ENCODE measurements at places on chromosomes 5 and 9.

- DNase-seq = no peak
These were observed 14.3 kb upstream of the ZBTB43 start for GRCh38 chr9:126790561-126790960.

- no peak for DNase-seq
These were observed 52.4 kb downstream of the SLC44A1 start for GRCh38 chr9:105296877-105297287.

- no peak for DNase-seq
These were observed 80.5 kb downstream of the RAI14 start for GRCh38 chr5:34736445-34737115.

- DNase-seq = no peak
These were observed 4.1 kb downstream of the AIF1L start for GRCh38 chr9:131100445-131100844.

GRCh38 chr9:134539586-134540194, 101.9 kb upstream of the COL5A1 start:
- no peak for DNase-seq

DNA sequence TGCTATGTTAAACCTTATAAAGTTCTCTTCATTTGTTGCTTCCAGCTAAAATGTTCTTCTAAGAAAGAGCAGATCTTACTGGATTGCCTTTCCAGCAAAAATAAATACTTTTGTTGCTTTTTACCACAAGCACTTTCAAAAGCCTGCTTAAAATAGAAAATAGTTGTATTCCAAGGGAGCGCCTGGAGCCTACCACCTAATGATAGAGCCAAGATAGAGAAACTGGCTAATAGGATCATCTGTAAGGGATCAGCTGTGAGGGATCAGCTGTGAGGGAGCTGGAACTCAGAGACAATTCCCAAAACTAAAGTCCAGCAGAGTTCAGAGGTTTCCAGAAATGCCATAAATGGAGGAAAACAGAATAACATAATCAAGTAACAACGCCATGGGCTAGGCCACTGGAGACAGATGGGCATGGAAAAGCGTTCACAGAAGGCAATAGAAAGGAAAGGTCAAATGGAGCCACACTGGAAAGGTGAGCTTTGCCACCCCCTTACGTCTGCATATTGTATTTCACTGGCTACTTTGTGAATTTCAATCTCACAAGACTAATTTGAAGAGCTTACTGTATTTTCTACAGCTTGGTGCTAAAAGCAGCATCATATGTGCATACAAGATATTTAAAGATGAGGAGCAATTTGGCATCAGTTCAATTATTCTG, 140.6 kb upstream of the TLE4 start:
- no peak for DNase-seq

- DNase-seq = no peak
These were observed 27.2 kb downstream of the RANBP6 start for GRCh38 chr9:5988265-5988664.

DNA sequence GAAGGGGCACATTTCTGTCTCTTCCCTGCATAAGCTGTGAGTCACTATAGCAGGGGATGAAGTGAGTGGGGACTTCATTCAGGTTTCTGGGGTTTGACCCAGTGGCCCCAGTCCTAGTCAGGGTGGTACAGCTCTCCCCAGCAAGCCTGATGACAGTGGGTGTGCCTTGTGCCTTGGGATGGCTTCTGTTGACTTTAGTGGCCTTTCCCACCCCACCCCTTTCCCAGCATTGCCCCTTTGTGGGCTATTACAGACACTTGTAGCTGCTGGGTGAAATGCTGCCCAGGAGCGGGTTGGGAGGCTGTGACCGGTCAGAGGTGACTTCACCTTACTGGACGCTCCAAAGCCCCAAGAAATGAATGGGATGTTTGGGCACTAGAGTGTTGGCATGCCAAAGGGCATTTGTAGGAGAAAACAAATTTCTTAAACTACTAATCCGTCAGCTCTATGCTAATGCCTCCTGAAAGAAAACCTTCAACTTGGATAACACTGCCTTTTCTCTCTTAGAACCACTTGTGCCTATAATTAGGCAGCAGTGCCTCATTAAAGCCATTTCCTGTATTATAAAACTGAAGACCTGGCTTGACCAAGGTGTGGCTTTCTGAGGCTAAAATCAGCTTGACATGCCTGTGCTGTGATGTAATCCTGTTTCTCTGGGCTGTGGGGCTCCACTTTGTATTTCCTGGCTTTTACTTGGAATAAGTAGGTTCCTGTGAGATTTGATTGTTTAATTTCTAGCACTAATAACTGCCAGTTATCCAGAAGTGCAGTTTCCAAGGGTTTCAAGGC, 119.0 kb upstream of the SLC25A48 start:
- DNase-seq = no peak

DNA sequence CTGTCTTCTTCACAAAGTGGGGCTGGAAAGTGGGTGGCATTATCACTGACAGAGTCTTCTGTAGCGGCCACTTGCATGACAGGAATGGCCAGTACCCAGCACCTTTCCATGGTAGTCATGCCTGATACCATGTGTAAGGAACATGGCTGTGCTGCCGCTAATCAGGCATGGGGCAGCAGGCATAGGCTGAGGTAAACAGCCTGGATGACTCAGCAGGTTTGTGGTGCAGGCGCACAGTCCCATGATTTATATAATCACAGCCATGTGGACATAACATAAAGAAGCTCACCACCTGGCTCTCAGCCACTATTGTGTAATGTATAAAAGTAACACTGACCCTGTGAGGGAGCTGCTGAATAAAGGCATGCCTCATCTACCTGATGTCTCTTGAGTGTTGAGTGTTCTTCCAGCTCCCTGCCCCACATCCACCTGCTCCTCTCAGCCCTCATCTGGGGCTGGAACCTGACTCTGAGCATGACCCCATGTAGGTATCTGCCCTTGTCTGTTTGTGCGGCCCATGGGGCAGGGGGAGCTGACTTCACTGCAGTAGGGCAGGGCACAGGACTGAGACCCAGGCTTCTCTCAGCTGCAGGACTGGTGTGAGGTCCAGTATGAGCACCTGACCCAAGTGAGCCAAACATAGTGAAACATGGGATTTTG, 13.2 kb upstream of the ICE1 start:
- DNase-seq = no peak

- DNase-seq = no peak
These were observed 124.9 kb downstream of the FGF1 start for GRCh38 chr5:142561029-142561428.

GRCh38 chr5:100758780-100759179, 144.3 kb downstream of the ST8SIA4 start:
- no peak for DNase-seq

DNA sequence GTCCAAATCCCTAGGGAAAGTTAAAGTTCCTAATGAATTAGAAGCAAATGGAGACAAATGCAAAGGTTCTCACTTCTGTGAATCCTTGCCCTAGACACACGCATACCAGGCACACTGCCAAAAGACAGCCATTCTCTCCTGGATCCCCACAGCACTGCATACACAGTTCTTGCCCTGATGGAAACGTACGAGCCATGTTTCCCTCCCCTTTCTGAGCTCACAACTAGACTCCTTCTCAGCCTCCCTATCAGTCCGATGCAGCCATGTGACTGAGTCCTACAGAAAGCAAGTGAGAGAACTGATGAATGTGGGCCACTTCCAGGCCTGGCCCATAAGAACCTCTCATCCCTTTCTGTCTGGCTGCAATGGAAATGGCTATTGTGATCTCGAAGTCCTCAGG, 92.0 kb downstream of the ZNF608 start:
- DNase-seq = no peak

GRCh38 chr9:81474125-81474524, 215.2 kb downstream of the TLE1 start:
- DNase-seq = no peak

- DNase-seq = no peak
These were observed 83.3 kb upstream of the CCDC112 start for GRCh38 chr5:115379622-115380344.

GRCh38 chr9:110031511-110032173, 176.3 kb downstream of the C9orf152 start:
- no peak for DNase-seq

- DNase-seq = no peak
These were observed 65.4 kb downstream of the PRRC1 start for GRCh38 chr5:127582773-127583370.

- DNase-seq = no peak
These were observed 54.5 kb downstream of the EFNA5 start for GRCh38 chr5:107616213-107616612.

DNA sequence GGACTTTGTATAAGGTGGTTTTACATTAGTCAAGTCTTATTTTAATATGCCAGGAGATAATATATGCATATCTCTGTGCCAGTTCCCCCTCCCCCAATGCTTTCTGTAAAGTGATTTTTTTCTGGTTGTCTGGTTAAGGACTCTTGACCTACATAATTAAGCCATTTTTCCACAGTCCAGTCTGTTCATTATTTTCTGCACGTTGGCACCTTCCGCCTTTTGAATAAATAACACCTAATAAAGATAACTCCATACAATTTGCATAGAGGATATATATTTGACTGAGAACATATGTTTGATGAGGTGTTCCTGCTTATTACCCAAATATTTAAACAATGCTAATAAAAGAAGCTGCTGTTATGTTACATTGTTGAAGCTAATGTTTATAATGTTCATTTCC, 320.9 kb downstream of the DMAC1 start:
- no peak for DNase-seq

GRCh38 chr9:133876144-133876543, 116.0 kb downstream of the VAV2 start:
- DNase-seq = no peak

- DNase-seq = peak; percentile 14
These were observed 41.9 kb upstream of the AGXT2 start for GRCh38 chr5:35089334-35090314.

- no peak for DNase-seq
These were observed 363.2 kb downstream of the OSTF1 start for GRCh38 chr9:75451505-75451904.

GRCh38 chr9:69585571-69585970, 86.6 kb downstream of the APBA1 start:
- DNase-seq = no peak

DNA sequence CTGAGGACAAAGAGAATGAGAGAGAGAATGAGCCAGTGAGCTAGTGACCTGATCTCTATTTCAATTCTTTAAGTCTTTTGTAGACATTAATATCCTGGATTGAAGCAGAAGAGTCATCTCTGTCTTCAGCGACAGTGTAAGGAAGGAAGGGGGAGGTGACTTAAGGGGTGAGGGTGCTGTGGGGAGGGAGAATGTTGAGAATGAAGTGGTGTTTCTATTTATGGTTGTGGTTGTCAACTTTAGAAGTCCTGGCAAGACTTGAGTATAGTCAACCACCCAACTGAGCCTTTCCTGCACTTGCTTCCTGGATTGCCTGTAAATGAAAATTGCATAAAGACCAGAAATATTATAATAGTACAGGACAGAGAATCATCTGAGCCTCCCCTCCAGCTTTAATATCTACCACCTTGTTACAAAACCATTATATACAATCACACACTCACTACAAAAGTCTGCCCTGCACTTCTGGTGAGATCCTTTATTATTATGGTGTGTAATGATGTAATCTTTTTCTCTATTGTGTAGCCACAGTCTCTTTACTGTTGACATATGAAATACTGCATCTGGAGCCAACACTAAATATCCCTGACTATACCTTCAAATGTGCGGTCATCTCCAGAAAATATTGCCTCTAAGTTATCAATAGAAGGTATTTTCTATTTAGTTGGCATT, 91.7 kb downstream of the NTRK2 start:
- DNase-seq = no peak

GRCh38 chr9:126957687-126958053, 43.1 kb downstream of the RALGPS1 start:
- no peak for DNase-seq

GRCh38 chr5:150303660-150304386, 1.1 kb upstream of the ARSI start:
- no peak for DNase-seq

GRCh38 chr5:78547731-78548615, 100.6 kb downstream of the LHFPL2 start:
- no peak for DNase-seq

DNA sequence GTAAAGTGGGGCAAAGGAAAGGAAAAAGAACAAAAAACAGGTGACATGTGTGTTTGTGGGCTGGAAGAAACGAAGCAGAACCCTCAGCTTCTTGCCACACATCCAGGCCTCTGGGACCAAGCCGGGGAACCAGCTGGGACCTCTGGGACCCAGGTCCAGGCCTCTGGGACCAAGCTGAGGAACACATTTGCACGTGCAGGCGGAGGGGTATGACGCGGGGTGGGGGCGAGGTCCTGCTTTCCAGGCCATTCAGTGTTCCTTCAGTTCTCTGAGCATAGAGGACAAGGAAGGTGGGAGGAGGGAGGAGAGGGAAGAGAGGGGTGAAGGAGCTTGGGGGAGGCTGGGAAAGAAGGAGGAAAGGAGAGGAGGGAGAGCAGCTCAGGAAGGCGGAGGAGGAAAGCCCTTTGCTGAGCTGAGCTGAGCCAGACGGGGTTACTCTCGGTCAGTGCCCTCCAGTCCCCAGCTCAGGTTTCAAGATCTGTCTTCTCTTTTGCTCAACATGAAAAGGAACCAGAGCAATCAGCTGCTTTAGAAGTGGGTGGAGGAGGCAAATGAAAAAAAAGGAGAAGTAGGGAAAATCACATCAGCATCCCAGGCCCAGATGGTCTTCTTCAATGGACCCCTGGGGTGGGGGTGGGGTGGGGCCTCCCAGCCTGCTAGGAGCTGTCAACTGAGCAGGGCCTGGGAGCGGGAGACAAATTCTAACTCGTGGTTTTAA, 59.1 kb downstream of the ABCA1 start:
- DNase-seq = no peak

DNA sequence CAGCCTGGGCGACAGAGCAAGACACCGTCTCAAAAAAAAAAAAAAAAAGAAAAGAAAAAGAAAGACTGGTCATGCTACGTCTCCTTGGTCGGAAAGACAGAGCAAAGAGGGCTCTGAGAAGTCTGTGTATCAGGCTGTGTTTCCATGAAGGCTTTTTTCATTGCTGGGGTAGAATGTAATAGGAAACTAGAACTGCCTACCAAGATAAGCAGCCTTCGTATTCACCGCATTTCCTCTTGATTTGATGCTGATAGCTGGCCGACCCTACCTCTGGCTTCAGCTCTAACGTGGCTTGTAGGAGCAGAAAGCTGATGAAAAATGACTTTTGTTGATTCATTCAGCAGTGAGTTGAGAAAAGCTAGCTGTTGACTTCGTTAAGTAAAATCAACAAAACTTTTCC, 17.4 kb downstream of the SLC1A3 start:
- DNase-seq = no peak

- DNase-seq = no peak
These were observed 133.1 kb upstream of the POU5F2 start for GRCh38 chr5:93874491-93874890.

- no peak for DNase-seq
These were observed 127.2 kb downstream of the OLFM1 start for GRCh38 chr9:135214706-135215105.

DNA sequence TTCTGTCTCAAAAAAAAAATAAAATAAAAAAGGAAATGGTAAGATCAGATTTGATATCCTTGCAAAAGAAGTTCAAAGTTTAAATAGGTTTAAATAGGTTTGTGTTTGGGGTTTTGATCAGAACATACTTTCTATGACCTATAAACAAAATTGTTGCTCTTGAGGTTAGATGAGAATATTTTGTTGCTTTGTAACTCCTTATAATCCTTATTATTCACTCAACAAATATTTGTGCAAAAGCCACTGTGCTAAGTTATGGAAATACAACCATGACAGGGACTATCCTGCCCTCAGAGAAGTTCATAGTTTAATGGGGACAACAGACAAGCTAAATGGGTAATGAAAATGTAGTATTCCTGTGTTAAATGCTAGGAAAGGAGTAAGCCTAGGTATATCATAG, 71.5 kb downstream of the INVS start:
- no peak for DNase-seq

GRCh38 chr9:137986268-137987099, 108.9 kb downstream of the CACNA1B start:
- DNase-seq = no peak

- no peak for DNase-seq
These were observed 197.7 kb downstream of the PRELID2 start for GRCh38 chr5:145637396-145637795.
